ENCODE measurements at places on chromosomes 12 and 14.
A peak's percentile ranks its signal among the peaks of the same experiment; 100 is the strongest.

GRCh38 chr12:113688313-113688712, 216.6 kb upstream of the LHX5 start:
- DNase-seq: no peak

DNA sequence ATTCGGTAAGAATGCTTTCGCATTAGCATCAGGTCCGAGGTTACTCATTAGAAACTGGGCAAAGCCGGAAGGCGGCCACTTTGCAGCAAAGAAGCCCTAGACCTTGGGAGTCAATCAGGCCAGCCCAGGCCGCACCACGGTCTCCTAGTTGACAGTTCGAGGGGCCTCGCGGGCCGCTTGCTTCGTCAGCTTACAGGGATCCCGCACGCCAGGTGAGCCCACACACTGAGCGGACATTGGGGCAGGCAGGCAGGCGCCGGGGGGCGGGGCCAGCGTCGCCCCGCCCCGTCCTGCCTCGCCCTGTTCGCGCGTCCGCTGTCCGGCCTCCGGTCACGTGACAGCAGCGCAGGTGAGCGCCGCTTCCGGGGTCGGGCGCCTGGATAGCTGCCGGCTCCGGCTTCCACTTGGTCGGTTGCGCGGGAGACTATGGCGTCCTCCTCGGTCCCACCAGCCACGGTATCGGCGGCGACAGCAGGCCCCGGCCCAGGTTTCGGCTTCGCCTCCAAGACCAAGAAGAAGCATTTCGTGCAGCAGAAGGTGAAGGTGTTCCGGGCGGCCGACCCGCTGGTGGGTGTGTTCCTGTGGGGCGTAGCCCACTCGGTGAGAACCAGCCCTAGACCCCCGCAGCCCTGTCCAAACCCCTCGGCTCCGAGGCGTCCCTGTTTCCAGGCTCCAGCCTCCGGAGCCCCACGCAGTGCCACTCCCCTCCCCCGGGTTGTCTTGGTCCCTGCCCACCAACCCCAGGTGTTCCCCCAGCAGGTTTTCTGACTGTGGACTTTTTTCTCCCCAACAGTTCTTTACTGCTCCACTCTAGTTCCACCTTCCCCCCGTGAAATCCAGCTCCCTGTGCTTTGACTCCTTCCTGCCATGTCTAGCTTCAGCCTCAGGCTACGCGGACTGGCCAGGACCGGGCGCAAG, at the start of gene PIP4K2C:
Gene PIP4K2C, plus strand, starts transcription at position 329 of the 918 bp plus-strand sequence. Its CDS starts 98 bp downstream, at position 427.
- DNase-seq: peak; percentile 60

DNA sequence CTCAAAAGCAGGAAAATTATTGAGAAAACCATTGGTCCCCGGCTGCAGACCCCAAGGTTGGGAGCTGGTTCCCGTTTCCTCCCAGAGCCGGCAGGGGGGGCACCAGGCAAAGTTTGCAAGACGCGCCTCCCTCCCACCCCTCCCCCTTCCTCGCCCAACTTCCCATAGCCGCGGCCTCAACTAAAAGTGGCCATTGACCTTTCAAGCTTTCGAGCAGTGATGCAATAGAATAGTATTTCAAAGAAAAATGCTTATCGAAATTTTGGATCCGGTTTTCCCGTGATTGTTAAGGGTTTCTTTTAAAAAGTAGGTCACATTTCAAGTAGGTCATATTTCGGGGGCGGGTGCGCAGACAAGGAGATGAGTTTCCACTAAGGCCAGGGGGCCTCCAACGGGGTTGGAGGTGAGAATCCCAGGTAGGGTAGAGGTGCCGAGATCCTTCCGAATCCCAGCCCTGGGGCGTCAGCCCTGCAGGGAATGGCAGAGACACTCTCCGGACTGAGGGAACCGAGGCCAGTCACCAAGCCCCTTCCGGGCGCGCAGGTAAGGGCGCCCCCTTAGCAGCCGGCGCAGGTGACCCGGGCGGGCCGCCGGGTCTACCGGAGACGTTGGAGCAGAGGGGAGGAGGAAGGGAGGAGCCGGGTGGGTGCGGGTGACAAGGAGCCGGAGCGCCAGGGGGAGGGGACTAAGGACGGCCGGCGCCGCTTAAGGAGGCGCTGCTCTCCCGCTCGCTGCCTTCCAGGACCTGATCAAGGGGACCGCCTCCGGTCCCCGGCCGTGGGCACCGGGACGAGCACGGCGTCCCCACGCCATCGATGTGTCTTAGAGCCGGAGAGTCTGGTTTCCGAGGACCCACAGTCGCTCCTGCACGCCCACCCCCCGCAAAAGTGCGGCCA, 2.6 kb upstream of the SOCS2 start:
- peak; percentile 81 for DNase-seq

DNA sequence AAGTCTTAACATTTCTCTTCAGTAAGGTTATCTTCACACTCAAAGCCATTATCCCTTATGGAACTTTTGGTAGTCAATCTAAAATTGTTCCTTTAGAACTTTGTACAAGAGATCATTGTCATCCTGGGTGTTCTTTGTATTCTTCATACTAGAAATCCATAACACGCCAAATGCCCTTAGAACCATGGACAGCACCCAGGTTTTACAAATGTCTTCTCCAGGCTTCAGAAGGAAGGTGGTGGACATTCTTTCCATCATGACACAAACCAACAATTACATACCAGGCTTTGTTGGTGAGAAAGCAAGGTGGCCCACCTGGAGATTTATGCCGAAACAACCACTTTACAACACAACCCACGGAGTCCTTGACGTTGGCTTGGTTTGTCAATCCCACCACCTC, 365.6 kb upstream of the TBX3 start:
- no peak for DNase-seq

GRCh38 chr12:90090929-90091651, 382.5 kb upstream of the ATP2B1 start:
- DNase-seq: peak; percentile 98

All from inflammatory macrophage treated with lipopolysaccharide for 1 hour (primary cell).